GM13976 (cell line): ENCODE measurements at places on chromosomes 2 and 18.

DNA sequence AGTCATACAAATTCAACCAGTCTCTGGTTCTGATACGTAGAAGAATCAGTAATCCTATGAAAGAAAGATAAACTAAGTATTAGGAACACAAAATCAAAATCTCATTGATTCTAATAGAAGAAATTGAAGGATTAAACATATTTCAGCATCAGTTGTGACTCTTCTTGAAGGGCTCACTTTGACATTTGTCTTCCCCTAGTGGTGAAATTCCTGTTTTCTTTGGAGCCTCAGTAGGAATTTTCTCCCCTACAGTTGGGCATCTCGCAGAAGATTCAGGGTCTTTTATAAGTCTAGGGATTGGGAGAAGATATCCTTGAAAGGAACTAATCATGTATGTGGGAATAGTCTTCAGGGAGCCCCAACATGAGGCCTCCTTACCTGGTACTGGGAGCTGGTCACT, 2.8 kb upstream of the CRYGB start:
- DNase-seq = no peak

GRCh38 chr18:39772155-39772919, 2182.7 kb upstream of the PIK3C3 start:
- no peak for DNase-seq

DNA sequence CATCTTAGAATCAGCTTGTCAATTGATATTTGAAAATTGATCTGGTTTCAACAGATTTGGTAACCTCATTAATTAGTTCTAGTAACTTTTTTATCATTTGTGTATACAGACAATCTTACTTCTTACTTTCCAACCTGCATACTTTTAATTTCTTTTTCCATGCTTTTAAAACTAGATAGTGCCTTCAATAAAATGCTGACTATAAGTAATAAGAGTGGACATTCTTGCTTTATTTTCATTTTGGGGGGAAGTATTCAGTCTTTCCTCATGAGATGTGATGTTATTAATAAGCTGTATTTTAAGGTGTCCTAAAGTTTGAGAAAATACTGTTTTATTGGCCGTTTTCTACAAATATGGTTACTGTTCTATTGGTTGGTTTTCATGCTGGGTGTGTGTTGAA, 109.1 kb downstream of the KCNH7 start:
- DNase-seq = no peak

- DNase-seq = peak; percentile 56
These were observed 1.5 kb downstream of the ARPC2 start for GRCh38 chr2:218218268-218219185.

DNA sequence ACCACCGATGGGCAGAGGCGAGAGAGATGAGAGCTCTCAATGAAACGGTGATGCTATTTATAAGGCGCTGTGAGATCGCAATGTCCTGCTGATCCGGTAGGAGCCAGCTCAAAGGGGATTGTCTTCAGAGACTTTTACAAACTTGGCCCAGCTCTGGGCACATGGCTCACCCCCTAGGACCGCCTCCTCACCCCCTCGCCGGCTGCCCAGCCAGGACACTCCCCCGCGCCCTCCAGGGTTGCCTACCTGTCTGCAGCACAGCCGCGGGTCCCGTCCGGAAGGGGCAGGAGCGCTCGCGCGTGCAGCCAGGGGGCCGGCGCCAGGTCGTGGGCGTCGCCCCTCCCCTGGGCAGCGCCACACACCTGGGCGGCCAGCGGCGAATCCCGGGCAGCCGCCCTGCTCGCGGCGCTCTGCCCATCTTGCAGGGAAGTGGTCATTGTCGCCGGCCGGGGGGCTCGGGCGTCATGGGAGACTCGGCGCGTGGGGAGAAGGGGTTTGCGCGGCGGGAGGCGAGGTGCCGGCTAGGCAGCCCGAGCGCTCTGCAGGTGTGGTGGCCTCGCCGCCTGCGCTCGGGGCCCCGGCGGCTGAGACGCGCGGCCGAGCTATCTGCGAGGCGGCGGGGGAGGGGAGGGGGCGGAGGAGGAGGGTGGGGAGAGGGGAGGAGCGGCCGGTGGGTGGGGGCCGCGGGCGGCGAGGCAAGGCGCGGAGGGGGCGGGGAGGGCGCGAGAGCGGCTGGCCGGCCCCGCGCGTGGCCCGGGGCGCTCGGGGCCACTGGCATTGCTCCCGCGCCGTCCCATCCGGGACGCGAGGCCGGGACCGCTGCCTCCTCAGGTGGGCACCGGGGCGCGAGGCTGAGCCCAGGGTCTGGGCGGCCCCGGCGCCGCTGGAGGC, at the start of gene GRB14:
GRB14 (minus strand) TSS at position 610 of the 891 bp plus-strand sequence; CDS start at position 437, 173 bp downstream.
- peak; percentile 30 for DNase-seq

DNA sequence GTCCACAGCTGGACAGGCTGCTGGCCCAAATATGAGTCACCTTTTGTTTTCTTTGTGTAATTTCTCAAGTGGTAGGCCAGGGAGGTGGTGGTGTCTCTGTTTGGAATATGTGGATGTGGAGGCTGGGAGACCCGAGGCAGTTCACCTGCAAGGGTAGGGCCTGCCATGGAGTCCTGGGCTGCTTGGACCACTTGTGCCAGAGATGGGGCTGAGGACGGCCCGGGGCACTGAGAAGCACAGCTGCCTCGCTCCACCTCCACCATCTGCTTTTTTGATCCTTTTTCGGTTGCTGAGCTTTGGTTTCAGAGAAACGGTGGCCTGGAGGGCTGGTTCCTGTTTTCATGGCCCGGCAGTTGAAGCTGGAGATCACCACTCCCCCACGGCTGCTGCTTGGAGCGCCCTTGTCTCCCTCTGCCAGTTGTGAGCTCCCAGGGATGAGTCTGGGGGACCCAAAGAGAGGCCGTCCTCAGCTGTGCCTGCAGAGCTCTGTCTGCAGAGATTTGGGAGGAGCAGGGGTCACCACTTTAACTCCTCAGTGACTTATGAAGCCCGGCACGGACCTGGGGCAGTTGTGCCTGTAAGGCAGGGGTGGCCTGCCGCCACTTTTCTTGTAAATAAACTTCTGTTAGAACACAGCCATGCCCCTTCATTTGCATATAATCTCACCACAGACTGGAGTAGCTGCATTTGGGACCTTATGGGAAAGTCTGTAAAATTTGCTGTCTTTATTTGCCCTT, 67.6 kb upstream of the MCFD2 start:
- peak; percentile 86 for DNase-seq

DNA sequence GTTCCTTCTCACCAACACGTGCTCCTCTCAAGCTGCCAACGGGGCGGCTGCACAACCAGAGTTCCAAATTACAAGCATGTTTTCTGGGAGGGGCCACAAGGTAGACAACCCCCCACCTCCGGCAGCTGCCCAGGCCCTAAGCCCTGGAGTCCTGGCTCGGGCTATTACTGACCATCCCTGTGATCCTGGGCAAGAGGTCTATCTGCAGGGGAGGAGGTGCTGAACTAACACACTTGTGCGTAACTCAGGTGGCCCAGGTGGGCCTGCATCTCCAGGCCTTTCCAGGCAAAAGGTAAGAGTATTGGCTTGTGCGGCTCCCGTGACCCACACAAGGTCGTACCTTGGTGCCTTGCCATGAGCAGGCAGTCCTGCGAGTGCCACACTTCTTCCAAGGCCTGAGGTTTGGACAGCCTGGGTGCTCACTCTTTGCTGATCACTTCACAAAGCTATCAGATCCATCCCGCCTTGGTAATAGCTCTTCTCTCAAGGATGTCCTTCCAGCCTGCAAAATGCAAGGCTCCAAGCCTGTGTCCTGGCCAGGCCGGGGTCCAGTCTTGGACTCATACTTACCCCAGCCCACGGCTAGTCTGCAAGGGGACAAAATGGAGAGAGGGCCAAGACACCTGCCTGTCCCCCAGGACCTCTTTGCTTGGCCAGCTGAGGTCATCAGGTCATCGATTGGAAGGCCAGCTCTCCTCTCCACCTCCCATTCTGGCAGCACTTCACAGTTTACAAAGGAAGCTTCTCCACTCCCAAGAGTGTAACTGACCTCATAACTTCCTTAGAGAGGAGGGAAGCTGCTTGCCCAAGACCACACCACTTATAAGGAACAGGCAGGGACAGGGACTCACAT, 33.9 kb downstream of the ADRA2B start:
- no peak for DNase-seq

- no peak for DNase-seq
These were observed 2.2 kb downstream of the ST3GAL5 start for GRCh38 chr2:85886590-85886989.

DNA sequence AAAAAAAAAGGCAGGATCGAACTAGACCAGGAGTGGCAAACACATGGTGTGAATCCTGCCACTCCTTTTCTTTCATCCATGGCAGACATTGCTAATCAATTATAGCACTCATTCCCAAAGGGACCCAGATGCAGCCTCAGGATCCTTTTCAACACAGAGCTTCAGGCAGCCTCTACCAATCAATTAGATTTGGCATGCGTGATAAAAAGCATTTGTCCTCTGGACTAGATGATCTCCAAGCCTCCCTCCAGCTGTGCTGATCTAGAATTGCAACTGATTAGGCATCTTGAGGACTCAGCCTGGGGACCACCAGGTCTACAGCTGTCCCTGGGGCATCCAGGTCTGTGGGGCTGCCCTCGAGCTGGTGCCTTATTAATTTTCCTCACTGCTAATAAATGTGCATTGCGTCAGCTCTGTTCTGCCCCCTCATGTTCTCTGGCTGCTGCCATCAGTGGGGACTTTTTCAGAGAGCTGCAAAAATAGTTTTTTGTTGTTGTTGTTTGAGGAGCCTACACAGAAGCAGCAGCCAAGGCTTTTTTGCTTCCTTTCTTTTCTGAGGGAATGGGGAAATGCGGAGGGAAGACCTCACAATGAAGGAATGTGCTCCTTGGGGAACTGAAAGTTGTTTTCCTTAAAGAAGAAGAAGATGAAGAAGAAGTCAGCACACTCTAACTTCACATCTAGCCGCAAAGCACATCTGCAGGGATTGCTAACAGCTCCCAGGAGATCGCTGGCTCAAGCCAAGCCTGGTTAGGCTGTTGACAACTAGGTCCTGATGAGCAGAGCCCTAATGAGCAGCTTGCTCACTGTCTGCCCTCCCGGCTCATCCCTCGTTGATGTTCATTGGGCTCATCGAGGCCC, 8.8 kb upstream of the ATOH8 start:
- DNase-seq = no peak

- no peak for DNase-seq
These were observed 155.2 kb downstream of the ALK start for GRCh38 chr2:29766191-29766590.

GRCh38 chr2:74481961-74482800, 617 bp downstream of the CCDC142 start:
- peak; percentile 73 for DNase-seq

GRCh38 chr2:226740039-226740648, 59.5 kb downstream of the IRS1 start:
- no peak for DNase-seq

DNA sequence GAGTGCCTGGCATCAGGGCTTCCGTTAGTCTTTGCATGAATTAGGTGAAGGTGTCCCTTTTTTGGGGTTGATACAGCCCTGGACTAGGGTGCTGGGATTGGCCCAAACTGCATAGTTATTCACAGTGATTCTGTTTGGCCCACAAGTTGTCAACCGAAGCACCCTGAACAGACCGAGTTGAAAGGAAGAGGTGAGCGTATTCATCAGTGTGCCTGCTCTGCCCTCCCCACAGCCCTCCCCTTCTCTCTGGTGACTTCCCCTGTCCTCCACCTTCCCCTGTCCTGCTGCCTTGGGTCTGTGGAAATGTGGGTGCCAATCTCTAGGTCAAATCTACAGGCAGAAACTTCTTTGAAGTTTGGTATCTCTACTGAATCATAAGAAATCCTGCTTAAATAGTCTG, 330.5 kb downstream of the DYSF start:
- DNase-seq = no peak

DNA sequence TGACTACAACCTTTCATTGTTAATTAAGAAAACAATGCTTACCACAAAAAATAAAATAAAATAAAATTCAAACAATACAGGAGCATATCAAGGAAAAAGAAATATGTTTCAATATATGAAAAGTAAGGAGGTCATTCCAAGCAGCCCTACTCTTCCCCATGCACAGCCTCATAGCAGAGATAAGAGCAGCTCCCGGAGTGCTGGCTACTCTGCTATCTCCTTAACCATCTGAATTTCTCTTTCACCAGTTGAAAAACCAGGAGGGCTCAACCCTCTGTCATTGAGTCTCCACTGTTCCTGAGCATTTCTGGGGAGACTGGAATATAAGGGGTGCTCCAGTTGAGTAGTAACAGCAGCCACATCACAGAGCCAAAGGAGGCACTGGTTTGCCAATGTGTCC, 201.4 kb downstream of the TCF4 start:
- DNase-seq = no peak
